ENCODE measurements at places on chromosomes 6 and 20. TPM values are rescaled to one million over a fixed set of nuclear protein-coding genes. Genes with fewer than 3 reads are reported as not detected.

DNA sequence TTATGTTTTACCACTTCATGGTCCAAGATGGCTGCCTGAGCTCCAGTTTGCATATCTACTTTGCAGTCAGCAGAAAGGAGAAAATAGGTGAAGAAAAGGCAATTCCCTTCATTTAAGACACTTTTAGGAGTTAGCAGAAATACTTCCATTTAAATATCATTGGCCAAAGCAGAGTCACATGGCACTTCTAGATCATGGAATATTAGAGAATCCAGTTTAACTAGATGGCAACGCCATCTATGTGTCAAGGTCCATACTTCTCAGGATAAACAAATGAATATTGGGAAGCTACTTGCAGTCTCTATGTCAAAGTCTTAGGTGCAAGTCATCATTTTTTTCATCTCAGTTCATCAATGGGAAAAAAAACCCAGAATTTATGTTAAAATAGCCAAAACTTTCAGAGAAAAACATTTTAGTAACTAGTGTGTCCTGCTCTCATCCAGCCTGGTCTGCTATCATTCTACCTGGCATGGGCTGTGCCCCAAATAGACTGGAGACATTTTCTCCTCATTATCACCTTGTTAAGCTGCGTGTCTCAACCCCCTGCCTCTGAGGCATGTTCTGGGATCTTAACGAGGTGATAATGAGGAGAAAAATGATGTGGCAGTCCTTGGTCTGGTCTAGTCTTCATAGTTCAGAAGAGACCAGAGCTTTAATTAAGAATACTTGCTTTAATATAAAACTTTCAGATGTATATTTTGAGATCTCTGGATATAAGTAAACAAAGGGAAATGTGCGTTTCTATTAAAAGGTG lies 227.3 kb downstream of the TBX18 start:
- ATAC-seq: no peak

Gene FAM83C
- total RNA-seq: not detected

- no peak for ATAC-seq
Observed at GRCh38 chr6:13372688-13373487, 44.6 kb upstream of the TBC1D7 start.

GRCh38 chr6:82246802-82247504 lies 591 bp downstream of the IBTK start:
- ATAC-seq: peak; percentile 20

Gene FOXQ1
- not detected for total RNA-seq

- no peak for ATAC-seq
Observed at GRCh38 chr6:39572661-39573340, 152.4 kb downstream of the KIF6 start.

Gene FRK
- total RNA-seq: 0.06 TPM

- ATAC-seq: no peak
Observed at GRCh38 chr6:146697921-146698320, 99.1 kb downstream of the ADGB start.

DNA sequence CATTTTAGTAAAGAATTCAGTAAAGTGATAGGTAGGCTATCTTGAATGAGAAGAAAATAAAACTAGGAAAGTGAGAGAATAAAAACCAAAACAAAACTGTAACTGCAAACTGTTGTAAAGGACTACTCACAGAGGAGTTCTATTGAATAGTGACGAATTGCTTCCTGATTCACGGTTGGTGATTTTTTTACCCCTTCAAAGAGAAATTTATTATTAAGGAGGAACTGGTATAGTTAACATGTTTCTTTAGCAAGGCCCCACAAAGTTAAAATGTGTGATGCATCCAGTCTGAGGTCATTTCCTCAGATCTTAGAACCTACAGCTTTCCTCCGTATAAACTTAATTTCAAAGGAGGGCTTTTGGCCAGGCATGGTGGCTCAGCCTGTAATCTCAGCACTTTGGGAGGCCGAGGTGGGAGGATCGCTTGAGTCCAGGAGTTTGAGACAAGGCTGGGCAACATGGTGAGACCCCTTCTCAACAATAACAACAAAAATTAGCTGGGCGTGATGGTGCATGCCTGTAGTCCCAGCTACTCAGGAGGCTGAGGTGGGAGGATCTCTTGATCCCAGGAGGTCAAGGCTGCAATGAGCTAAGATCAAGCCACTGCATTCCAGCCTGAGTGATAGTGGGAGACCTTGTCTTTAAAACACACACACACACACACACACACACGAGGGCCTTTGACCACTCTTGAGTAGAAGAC lies 8.3 kb downstream of the PRDM1 start:
- ATAC-seq: no peak

Gene LTV1
- total RNA-seq: 16.6 TPM

DNA sequence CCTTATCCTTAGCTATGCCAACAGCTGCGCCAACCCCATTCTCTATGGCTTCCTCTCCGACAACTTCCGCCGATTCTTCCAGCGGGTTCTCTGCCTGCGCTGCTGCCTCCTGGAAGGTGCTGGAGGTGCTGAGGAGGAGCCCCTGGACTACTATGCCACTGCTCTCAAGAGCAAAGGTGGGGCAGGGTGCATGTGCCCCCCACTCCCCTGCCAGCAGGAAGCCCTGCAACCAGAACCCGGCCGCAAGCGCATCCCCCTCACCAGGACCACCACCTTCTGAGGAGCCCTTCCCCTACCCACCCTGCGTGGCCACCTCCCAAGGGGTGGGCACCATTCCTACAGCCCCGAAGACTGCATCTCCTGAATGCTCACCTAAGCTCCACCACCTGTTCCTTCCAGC lies 1.3 kb downstream of the SSTR4 start:
- no peak for ATAC-seq

Gene CAGE1
- total RNA-seq: 0.30 TPM

Gene DNMT3B
- 0.99 TPM for total RNA-seq

Gene HSPA12B
- not detected for total RNA-seq

DNA sequence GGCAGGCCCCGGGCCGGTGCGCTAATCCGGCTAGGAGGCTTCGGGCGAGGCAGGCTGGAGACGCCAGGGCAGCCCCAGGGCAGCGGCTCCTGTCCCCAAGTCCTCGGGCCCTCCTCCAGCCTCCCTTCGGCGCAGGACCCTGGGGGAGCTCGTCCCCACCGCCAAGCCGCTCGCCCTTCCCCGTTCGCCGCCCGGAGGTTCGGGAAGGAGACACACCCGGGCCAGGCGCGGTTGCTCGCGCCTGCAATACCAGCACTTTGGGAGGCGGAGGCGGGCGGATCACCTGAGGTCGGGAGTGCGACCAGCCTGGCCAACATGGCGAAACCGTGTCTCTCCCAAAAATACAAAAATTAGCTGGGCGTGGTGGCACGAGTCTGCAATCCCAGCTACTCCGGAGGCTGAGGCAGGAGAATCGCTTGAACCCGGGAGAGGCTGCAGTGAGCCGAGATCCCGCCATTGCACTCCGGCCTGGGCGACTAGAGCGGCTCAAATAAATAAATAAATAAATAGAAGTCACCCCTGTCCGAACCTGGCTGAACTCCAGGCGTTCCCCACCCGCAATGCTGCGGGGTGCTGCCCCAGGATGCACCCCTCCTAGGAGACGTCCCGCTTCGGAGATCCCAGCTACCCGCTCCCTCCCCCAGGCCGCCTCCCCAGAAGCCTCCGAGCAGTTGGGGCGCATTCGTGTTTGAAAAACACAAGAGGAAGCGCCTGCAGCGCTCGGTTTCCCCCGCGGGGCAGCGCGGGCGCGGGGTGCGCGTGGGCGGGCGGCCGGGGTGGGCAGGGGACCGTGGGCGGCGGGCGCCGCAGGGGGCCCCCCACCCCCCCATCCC lies 27.5 kb downstream of the SERPINB9 start:
- ATAC-seq: peak; percentile 42

Gene PFDN6
- 81.2 TPM for total RNA-seq

DNA sequence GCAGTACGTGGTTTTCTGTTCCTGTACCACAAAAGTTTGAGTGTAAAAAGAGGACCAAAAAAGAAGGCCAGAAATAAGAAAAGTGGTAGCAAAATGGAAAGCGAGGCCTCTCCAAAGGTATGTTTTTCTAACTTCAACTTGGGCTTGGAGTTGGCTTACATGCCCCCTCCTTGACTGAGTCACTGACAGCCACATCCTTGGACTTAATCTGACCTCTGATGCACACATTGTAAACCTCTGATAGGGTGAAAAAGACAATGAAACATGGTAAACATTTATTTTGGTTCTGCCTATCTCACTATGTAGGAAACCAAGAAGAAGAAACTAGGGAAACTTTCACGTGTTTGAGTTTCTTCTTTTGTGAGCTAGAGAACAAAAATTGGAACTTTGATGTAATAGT lies 503.2 kb upstream of the ID4 start:
- no peak for ATAC-seq

DNA sequence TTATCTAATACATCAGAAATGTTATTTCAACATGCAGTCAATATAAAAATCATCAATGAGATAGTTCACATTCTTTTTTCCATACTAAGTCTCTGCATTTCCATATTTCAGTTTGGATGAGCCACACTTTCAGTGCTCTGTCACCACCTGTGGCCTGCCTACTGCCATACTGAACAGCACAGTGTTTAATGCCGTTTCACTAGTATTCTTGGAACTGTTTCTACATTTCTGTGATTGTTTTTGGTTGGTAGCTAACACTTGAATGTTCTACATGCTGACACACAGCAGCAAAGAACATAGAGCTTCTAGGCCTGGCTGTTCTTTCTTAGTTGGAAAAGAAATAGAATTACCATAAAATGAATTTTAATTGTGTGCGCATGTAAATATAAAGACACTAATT lies 61.4 kb upstream of the KIF25 start:
- no peak for ATAC-seq

Gene TFAP2A
- total RNA-seq: not detected

DNA sequence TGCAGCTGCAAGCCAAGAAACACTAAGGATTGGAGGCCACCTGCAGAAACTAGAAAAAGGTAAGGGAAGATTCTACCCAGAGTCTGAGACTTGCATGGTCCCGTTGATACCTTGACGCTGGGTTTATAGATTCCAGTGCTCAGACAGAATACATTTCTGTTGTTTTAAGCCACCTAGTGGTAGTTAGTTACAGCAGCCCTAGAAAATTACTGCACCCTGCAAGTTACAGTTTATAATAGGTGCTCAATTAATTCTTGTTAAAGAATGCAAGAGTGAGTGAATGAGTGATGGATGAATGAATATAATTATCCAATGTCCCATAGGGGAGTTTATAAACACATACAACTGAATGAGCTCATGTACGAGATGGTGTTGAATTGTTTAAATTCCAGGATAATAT lies 453.1 kb upstream of the SLC35B3 start:
- no peak for ATAC-seq

Gene PNLDC1
- 0.82 TPM for total RNA-seq

- ATAC-seq: peak; percentile 83
Observed at GRCh38 chr6:85449388-85449817, 480 bp upstream of the NT5E start.

Gene FAM83B
- not detected for total RNA-seq

DNA sequence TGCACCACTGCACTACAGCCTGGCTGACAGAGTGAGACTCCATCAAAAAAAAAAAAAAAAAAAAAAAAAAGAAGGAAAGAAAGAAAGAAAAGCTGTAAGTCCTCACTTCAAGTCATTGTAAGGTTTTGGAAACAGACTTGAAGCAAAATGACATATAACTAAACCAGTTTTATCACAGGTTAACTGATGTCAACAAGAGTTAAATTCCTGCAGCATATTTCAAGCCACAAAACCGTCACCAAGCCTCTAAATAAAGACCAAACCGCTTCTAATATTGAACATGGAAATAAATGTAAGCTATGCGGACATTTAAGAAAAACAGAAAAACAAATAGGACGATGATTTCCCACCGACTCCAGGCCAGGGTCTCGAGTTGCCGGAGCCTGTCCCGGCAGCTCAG lies 88.9 kb upstream of the RPS6KA2 start:
- no peak for ATAC-seq

Gene CPNE5
- 3.9 TPM for total RNA-seq

DNA sequence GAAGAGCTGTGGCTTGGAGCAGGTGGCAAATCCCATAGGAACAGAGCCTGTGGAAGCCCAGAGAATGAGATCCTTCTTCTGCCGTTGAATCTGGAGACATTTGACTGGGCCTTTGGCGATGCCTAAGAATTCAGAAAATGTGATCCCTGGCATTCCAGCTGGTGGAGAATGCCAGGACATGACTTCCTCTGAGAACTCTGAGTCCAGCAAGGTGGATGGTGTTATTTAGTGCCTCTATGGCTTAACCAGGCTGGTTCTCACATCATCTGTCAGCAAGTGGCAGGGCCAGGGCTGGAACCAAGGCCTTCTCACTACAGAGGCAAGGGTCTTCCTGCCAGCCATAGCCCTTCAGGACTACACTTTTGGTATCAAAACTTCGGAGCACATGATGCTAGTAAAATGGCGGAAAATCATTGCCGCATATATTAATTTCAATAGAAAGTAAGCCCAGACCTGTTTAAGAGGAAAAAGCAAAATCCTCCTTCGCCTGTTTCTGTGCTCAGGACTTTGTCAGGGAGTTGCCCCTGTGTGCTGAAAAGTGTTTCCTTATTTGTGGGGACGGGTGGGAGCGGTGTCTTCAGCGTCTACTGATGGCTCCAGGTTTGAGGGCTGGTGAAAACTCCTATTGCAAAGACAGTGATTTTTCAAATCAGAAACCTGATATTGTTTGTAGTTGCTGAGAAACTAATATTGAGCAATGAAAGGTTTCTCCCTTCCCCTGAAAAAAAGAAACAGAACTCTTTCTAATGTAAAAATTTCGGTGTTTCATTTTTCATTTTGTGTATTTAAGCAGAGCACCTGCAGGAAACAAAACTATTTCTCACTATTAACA lies 23.9 kb downstream of the DUSP22 start:
- ATAC-seq: no peak

- ATAC-seq: no peak
Observed at GRCh38 chr6:157200611-157201010, 122.7 kb downstream of the TMEM242 start.

DNA sequence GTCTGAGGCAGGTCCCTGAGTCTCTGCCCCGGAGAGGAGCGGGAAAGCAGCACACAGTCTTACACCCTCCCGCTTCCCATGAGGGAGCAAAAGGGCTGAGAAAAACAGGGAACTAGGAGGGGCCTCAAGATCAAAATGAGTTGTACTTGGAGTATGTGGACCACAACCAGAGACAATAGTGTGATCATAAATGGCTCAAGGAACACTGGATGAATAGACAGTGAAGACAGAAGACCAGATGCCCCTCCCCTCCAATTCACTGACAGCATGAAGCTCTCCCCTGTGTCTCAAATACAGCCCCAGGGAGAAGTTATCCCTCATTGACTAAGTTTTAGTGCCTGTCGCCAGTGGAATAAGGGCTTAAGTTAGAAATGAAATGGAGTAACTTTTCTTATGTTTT lies 191.0 kb downstream of the TFAP2A start:
- no peak for ATAC-seq

Gene ZBP1
- total RNA-seq: 1.0 TPM

DNA sequence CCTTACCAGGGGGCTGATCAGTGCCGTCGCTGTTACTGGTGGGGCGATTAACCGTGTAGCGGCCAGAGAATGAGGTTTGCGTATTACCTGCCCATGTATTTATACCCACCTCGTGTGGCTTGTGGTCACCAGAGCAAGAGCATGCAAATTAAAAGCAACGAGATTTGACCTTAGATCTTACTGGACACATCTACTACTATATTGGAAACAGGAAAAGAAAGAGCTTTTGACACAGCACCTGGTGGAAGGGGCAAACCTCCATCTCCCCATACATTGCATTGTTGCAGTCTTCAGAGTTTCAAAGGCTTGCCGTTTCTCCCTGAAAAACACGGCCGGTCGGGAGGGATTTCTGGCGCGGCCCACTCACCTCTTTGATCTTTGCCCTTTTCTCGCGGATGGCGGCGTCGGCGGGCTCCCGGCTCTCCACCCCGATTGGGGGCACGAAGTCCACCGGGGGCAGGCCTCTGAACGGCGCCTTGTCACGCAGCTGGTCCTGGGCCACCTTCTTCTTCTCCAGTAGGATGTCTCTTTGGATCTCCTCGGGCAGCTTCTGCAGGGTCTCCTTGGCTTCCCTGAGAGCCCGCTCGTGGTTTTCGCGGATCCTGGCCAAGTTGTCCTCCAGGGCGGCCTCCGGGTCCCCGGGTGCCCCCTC lies 1.3 kb downstream of the MAN1A1 start:
- ATAC-seq: no peak

Gene PHACTR3
- total RNA-seq: not detected

Data from activated T-helper 17 cell treated with anti-CD3 and anti-CD28 coated beads, Interleukin-2, amount 50 U/mL, for 72 hours (primary cell).